ENCODE measurements at places on chromosomes 2 and 18. TPM values are rescaled to one million over a fixed set of nuclear protein-coding genes. Genes with fewer than 3 reads are reported as not detected.

GRCh38 chr2:158013891-158014290 lies 87.8 kb upstream of the UPP2 start:
- DNase-seq: peak; percentile 90

GRCh38 chr2:156057647-156058046 lies 274.9 kb downstream of the NR4A2 start:
- DNase-seq: no peak

- no peak for DNase-seq
These were observed 21.3 kb upstream of the CAPN13 start for GRCh38 chr2:30828586-30828985.

DNA sequence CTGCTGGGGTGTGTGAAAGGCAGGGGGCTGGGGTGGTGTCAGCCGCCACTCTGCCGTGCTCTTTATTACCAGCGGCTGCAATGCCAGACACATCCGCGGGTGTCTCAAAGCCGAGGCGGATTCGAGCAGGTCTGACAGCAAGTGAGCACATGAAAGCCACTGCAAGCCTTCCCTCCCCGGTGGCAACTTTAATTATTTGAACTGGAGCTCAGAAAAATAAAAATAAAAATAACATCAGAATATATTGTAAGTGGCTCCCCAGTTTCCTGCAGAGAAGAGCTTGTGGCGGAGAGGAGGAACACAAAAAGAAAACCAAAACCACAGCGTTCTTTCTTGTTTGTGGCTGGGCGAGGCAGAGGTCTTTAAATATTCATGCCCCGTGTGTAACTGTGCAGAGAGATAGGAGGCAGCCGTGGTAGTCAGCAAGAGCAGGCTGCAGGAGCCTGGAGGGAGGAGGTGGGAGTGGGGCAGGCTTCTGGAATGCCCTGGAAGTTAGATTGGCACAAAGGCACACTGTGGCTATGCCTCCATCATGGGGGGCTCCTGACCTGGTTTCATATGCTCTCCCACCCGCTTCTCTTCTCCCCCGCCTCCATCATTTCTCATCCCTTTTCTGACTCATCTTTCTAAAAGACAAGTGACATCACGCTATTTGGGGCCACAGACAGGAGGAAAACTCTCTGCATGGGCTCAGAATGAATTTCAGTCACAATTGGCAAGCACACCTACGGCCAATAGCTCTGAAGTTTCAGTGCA lies 199.8 kb downstream of the CLIP4 start:
- DNase-seq: peak; percentile 11

Gene ARHGAP25
- polyA plus RNA-seq: 4.2 TPM

Gene ASNSD1
- 36.4 TPM for polyA plus RNA-seq

All from muscle of leg (tissue), 16 donors.